Dermis blood vessel endothelial cell (primary cell): ENCODE measurements at places on chromosomes 16 and 17.
A peak's percentile ranks its signal among the peaks of the same experiment; 100 is the strongest.

DNA sequence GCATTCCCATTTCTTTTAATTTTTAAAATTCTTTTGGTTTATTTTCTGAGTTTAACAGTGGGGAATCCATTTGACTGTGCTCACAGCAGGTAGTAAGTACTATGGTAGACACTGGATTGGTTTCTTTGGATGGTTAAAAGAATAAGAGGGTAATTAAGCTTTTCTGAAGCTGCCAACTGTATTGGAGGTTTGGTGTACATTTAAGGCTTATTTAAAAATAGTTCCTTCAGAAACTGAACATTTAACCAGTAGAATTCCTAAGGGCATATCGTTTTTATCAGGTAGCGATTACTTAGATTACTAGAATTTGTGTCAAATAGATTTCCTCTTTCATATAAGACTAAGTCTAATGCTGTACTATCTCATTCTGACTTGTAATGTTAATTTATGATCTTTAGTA, 162.4 kb downstream of the PPM1E start:
- no peak for DNase-seq

DNA sequence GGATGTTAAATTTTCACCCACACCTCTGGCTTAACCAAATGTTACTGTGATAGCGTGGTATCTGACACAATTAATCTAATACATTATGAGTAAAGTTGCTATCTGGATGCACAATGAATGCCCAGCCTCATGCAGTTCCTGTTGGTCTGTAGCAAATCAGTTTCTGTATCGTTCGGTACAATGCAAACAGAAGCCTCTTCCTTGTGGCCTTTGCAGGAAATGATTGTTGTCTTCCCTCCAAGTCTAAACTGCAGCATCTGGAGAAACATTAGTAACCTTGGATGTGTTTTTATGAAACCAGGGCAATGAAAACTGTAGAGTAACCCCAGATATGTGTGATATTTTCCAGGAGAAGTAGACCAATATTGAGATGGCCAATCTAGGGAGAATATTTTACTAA, 46.8 kb downstream of the CYB561 start:
- peak; percentile 57 for DNase-seq

DNA sequence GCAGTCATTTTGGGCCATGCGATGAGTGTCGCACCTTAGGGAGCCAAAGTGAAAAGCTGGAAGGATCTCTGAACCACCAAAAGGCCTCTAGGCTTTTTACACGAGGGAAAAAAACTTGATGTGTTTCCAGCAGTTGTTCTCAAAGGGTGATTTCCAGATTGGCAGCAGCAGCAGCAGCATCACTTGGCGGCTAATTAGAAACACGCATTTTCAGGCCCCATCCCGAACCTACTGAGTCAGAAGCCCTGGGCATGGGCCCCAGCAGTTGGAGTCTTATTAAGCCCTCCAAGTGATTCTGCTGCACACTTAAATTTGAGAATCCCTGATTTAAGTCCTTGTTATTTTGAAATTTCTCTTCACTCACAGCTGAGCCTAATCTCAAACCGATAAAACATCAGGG, 25.3 kb upstream of the PYY start:
- no peak for DNase-seq

DNA sequence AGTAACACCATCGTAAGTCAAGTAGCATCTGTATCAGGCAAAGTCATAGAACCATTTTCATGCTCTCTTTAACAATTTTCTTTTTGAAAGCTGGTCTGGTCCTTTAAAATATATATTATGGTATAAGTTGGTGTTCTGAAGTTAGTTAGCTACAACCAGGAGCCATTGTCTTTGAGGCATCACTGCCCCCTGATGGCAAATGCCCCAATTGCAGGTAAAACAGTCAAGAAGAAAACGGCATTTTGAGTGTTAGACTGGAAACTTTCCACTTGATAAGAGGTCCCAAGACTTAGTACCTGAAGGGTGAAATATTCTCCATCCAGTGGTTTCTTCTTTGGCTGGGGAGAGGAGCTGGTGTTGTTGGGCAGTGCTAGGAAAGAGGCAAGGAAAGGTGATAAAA, 14.1 kb downstream of the TP53 start:
- peak; percentile 13 for DNase-seq

DNA sequence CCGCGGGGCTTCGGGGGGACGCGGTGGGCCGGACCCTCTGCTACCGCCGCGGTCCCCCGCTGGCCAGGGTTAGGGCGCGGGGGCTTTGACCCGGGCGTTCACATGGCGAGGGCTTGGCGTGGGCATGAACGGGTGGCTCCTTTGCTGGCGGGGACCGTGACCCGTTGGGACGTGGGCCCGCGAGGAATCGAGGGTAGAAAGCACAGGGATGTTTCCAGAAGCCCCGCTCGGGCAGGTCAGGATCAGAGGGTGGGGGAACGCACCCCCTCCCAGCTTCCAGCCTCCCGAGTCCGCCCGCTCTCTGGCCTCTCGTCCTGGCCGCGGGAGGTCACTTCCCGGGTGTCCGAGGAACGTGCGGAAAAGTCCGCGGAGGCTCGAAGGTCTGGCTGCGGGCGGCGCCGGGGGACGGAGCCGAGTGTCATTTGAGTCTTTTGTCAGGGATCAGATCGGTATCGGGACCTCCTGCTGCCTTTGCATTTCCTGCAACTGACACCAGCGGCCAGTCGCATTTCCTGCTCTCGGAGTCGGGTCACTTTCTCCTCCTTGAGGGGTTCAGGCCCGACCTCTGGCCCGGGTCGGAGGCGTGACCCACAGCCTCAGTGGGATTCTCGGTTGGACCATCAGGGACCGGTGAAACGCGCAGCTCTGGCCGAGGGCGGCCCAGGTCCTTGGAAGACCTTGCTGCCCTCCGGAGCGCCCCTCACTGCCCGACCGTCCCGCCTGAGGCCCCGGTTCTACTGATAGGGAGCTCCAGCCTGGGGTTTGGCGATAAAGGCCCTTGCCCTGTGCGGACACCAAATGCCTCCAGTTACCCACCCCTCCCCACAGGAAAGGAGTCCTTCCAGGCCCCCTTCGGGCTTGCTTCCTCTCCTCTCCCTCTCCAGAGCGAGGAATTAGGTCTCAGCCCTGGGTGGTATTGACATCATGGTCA, 702 bp upstream of the WNT3 start:
- no peak for DNase-seq

DNA sequence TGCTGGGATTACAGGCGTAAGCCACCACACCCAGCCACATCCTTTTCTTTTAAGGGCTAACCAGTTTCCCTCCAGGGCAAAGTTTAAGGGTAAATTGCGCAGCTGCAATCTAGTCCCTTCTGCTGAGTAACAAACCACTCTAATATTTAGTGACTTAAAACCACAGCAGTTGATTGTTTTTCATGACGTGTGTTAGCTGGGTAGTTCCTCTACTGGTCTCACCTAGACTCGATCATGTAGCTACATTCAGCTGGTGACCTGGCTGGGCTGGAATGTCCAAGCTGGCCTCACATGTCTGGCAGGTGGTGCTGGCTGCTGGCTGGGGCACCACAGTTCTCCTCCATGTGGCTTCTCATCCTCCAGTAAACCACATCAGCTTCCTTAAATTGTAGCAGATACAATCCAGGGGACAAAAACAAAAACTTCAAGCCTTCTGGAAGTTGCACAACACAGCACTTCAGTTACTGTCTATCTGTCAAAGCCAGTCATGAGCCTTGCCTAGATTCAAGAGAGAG, 75.5 kb downstream of the GPRC5B start:
- DNase-seq: no peak

DNA sequence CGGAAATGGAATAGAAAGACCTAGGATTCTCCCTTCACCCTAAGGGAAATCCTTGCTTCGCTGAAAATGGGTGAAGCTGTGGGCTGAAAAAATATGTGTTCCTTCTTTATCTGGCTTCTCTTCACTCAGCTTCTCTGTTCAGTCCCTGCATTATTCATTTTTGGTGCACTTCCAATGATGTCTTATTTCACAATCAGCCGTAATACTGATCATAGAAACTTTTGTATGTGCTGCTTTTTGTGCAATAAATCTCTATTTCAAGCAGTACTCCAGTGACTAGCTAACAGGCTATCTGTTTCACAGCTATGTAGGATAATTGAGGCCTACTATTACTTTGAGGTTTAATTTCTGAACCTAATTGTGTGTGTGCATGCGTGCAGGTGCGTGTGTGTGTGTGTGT, 144.6 kb downstream of the FOXL1 start:
- no peak for DNase-seq

DNA sequence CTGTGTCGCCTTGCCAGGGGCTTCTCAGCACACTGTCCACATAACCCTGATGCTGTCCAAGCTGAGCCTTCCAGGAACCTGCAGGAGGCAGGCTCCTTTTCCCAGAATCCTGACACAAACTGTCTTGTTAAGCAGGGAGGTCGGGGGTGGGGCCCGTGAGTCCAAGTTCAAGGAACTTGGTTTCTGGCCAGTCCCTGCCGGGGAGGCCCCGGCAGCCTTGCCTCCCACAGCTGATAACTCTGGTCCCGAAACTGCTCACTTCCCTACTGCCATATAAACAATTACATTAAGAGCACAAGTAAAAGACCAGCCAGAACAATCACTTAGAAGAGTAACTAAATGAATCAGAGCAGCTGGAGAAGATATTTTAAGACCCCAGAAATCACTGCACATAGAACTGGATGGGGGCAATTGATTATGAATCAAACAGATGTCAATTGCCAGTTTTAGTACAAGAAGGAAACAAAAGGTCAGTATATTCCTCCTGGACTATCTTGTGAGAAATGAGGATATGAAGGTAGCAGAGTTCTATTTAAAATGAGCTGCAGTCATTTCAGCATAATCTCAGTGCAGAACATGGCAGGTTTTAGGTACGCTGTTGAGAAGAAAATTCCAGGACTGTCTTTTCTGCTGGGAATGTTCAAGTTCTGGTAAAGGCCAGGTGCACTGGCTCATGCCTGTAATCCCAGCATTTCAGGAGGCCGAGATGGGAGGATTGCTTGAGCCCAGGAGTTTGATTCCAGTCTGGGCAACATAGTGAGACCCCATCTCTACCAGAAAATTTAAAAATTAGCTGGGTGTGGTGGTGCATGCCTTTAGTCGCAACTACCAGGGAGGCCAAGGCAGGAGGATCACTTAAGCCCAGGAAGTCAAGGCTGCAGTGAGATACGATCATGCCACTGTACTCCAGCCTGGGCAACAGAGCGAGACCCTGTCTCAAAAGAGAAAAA, 169.8 kb downstream of the PITPNC1 start:
- peak; percentile 68 for DNase-seq
